ENCODE measurements at places on chromosomes 2 and 18.

GRCh38 chr2:190887089-190887488 lies 6.5 kb downstream of the GLS start:
- no peak for DNase-seq

- DNase-seq: peak; percentile 37
These were observed 165.5 kb downstream of the PHLPP1 start for GRCh38 chr18:62880673-62881364.

DNA sequence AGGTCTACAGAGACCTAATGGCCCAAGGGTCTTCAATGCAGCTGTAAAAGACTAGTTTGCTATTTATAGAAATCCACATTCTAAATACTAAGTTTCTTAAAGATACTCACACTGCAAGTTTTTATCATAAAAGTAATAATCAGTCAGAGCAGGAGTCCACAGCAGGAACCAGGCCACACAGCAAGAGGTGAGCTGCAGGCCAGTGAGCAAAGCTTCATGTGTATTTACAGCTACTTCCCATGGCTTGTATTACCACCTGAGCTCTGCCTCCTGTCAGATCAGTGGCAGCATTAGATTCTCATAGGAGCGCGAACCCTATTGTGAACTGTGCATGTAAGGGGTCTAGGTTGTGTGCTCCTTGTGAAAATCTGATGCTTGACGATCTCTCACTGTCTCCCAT lies 6.7 kb upstream of the SCN9A start:
- DNase-seq: no peak

DNA sequence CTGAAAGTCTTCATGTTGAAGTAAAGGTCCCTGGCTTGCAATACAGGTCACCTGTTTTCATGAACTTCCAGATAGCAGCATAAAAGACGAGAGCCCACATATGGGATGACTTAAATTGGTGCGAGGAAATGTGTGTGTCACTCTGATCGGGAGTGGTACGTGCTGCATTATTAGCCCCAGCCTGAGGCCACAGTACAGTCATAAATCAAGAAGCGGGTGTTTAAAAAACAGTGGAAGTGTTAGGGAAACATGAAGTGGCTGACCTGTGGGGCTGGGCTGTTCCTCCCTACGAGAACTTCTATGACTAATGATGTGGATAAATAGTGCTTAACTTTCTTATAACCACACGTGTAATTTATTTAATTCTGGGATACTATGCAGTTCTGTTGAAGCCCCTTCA lies 24.4 kb downstream of the RDH14 start:
- peak; percentile 21 for DNase-seq

DNA sequence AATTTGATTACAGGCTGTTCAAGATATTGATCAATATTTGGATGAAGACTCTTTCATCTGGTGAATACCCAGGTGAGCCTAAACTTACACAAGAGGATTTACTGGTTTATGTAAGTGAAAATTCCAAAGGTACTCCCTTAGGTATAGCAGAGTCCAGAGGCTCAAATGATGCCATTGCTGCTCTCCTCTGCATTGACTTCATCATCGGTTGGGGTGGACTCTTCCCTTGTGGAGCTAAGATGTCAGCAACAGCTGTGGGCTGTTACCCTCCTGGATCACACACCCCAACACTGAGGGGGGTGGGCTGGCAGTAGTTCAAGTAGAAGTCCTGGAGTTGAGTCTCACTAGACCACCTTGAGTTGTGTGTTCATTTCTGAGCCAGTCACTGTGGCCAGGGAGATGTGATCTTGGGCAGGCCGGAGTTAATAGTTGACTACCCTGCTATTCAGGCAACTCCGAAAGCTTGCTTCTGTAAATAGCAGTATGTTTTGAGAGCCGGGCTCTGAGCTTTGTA lies 236.9 kb downstream of the PTPRM start:
- no peak for DNase-seq

DNA sequence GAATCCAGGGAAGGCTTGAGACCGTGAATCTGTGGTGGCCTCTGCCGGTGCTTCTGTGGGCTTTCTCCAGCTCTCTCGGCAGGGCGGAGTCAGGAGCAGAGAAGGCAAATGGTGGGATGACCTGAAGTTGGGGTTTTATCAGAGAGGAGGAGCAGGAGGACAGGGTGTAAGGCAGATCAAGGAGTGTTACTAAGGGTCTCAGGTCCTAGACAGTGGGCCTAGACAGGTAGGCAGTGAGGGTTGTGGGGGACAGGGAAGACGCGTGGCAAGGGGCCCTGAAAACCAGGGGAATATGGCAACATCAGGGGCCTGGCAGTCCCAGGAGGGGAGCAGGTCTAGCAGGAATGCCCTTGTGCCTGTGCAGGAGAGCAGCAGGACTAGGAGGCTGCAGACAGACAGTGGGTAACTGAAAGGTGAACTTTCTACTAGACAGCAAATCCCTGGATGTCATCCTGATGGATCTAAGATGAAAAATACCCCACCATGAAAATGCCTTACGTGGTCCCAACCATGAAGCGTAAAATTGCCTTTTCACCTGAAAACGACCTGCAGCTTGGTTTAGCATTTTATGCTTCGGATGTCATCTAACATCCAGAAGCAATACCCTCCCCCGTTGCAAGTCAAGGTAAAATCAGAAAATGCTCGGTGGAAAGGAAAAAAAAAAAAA lies 42.1 kb downstream of the SRSF7 start:
- no peak for DNase-seq

- peak; percentile 33 for DNase-seq
These were observed 22.7 kb downstream of the GPR55 start for GRCh38 chr2:230902180-230902899.

GRCh38 chr2:44244135-44244871 lies 31.0 kb upstream of the SLC3A1 start:
- DNase-seq: peak; percentile 18

- no peak for DNase-seq
These were observed 26.5 kb downstream of the EIF4E2 start for GRCh38 chr2:232576995-232577394.

- DNase-seq: no peak
These were observed 99.3 kb downstream of the MCFD2 start for GRCh38 chr2:46816151-46816845.

GRCh38 chr18:74573053-74573452 lies 24.6 kb upstream of the ZNF407 start:
- DNase-seq: no peak

DNA sequence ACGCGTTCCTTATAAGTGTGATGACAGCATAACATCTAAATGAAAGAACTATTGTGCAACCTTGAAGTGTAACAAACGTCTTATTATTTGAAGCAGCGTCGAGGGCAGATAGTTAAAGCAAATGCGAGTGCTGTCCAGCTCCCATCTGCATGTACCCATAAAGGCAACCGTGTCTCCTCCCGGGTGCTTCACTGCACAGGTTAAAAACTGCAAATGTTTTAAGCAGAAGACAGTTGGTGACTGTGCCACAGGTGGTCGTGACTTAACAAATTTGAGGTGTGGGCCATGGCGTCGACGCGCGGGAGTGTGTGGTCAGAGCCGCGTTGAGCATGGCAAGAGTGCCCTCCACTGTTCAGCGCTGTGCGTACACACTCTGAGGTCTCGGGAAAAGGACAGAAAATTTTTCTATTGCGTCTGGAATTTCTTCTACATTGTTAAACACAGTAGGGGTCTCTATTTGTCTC lies 6.4 kb downstream of the SALL3 start:
- peak; percentile 27 for DNase-seq

DNA sequence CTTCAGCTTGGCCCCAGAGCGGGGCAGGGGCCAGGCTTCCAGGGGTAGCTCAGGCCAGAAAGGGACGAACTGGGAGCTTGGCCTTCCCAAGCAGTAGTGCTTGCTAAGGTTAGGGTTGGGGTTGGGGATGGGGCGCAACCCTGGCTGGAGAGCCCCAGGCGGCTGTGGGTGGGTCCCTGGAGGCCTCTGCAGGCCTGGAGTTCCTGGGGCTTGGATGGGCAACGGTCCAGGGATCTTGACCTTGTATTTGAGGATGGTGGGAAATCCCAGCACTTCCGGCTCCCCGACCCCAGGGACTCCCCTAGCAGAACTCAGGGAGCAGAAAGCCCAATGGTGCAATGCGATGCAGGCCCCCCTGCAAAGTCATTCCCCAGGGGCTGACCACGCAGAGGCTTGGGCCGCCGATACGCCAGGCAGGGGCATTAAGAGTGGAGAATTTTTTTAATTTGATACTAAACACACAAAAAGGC lies 12.6 kb upstream of the MLPH start:
- no peak for DNase-seq

DNA sequence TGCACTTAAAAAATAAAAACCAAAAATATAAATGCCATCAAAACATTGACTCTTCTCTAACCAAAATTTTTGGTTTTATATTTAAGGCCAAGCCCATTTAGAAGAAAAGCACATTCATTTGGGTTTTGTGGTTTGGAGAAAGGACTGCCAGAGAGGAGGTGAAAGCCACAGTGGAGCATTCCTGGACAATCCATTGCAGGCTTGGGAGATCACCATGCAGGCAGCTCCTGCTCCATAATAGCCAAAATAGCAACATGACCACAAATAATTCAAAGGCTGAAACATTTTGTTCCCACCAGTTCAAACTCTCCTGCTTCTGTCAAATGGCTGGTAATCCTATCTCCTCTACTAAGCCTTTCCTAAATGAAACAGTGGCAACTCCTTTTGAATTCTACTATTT lies 73.5 kb downstream of the GALNT3 start:
- no peak for DNase-seq

DNA sequence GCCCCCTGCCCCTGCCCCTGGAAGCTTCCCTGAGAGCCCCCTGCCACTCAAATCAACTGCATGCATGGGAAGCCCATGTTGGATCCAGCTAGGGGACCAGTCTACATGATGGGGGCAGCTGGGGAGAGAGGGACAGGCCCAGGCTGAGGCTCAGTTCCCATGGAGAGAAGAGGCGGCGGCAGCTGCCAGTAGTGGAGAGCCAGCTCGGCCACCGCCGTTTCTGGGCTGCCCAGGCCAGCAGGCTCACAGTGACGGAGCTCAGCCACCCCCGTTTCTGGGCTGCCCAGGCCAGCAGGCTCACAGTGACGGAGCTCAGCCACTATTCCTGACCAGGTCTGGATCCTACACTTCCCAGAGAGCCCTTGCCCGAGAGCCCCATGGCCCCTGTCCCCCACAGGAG lies 3.6 kb downstream of the MAB21L4 start:
- no peak for DNase-seq

Measured in NCI-H510A (cell line).